ENCODE measurements at places on chromosomes 13 and 19.

- no peak for DNase-seq
Measured at GRCh38 chr13:30148786-30149185, 158.6 kb downstream of the KATNAL1 start.

DNA sequence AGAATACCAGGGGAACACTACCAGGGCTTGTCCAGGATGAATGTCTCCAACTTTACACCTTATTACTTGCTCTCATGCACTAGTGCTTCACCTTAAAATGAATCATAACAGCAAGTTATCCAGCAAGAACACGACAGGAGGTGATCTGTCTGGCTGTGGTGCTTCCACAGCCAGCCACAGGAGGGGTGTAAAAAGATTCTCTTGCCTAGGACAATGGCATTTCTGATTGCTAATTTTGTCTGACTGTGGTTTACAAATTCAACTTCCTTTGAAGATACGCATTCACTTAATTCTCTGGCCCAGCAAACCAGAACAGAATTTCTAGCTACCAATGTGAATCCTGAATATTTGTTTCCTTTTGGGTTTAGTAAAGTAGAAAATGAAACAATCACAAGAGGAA is 23.1 kb upstream of the COG3 start:
- no peak for DNase-seq

GRCh38 chr13:112014857-112015256 is 52.1 kb upstream of the SOX1 start:
- DNase-seq, result no peak

- no peak for DNase-seq
Measured at GRCh38 chr19:37951816-37952210, 44.8 kb downstream of the SIPA1L3 start.

GRCh38 chr19:29040951-29041350 is 172.0 kb downstream of the UQCRFS1 start:
- DNase-seq, result peak; percentile 18

DNA sequence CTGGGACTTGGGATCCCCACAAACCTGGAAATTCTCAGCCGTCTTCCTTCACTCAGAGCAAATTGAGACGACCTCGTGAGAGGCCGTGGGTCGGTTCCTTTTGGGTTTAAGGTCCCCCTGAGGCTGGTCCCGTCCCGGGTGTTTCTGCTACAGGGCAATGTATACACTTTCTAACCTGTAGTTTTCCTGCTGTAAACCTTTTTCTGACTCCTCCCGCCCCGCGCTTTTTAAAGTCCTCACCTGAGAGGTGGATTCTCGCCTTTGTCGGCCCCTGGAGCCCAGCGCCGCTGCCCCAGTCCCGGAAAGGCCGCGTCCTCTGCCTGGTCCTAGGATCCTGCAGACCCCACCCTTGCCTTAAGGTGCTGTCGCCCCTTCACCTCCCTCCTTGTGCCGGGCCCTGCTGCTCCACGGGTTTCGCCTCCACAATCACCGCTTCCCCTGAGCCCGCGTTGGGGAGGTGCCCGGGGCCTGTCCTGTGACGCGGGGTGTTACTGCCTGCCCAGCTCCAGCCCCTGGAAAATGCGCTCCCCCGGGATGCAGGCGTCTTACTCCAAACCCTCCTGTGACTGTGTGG is 391 bp downstream of the ZNF761 start:
- DNase-seq, result no peak

GRCh38 chr13:44833626-44834025 is 155.6 kb downstream of the NUFIP1 start:
- no peak for DNase-seq

DNA sequence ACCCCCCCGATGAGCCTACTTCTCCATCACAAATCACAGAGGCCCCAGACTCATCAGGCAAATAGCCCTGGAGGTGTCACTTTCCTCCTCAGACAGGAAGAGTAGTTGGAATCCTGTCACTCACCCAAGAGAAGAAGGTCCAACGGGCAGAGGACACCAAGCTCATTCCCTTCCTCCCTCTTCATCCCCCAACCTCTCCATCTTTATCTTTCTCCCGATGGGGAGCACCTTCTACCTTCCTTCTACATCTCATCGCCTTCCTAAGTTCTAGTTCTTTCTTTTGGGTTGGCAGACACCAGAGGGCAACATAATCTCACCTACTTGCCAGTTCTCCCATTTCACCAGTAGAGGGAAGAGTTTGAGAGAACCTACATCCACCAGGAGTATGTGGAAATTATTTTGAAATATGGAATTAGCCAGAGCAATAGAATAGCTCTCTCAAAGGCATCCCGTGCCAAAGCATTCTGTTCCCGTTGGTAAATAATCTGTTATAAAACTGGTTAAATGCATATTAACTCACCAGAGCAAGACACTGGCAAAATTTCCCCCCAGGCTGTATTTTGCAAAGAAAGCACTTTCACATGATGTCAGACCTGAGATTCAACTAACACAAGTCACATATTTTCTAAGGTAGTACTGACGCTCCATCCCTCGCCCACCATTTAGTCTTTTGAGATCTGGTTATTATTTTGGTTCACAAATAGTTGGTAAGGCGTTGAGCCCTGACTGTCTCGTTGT is 55.0 kb downstream of the ZIC5 start:
- peak; percentile 75 for DNase-seq

GRCh38 chr19:45682117-45682516 is 9.6 kb downstream of the SNRPD2 start:
- DNase-seq, result no peak

DNA sequence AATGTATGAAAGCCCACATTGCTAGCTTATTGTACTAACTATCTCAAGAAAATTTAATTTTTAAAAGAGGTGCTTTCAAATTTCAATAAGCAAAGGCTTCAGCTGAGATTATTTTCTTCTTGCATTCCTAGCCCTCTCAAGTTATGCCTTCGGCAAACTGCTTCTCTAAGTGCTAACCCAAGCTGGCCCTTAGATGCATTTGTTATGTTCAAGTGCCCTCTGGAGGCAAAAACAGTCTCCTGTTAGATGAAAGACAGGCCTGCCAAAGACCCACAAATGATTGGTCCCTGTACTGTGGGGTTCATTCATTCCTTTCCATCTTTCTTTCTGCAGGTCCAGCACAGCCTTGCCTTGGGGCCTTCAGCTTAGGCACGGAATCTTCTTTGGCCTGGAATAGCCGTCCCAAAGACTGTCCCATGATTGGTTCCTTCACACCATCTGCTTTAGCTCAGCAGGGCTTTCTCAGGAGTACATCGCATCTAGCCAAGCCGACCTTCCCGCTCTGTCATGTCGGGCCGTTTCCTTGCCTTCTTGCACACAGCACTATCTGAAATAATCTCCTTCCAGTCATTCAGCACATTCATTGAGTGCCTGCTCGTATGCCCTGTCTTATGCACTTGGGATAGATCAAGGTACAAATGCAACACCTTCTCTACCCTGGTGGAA is 26.4 kb upstream of the TPTE2 start:
- peak; percentile 41 for DNase-seq

GRCh38 chr19:52535771-52536447 is 8.4 kb downstream of the ZNF808 start:
- no peak for DNase-seq

- DNase-seq, result peak; percentile 53
Measured at GRCh38 chr13:49620170-49620621, 8.1 kb upstream of the ARL11 start.

DNA sequence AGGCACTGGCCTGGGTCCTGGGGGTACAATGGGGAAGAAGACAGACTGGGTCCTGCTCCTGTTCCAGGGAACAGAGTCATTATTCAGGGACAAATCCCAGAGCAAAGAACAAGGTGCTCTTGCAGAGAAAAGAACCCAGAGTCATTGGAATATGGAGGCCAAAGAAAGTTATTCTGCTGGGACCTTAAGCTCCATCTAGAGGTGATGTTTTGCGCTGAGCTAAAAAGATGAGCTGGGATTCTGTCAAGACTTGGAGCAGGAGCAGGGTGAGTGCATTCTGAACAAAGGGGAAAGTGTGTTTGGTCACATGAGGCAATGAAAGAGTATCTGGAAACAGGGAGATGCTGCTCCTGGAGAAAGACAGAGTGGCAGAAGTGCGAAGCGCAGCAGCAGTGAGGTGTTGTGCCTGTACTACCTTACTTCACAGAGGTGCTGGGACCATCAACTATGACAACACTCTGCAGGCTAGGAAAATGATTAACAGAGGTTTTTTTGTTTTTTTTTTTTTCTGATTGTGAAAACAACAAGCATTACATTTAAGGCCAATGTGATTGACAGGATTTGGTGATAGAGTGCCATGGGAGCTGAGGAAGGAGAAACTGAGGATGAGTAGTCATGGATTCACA is 95.3 kb upstream of the TNFSF11 start:
- DNase-seq, result no peak

DNA sequence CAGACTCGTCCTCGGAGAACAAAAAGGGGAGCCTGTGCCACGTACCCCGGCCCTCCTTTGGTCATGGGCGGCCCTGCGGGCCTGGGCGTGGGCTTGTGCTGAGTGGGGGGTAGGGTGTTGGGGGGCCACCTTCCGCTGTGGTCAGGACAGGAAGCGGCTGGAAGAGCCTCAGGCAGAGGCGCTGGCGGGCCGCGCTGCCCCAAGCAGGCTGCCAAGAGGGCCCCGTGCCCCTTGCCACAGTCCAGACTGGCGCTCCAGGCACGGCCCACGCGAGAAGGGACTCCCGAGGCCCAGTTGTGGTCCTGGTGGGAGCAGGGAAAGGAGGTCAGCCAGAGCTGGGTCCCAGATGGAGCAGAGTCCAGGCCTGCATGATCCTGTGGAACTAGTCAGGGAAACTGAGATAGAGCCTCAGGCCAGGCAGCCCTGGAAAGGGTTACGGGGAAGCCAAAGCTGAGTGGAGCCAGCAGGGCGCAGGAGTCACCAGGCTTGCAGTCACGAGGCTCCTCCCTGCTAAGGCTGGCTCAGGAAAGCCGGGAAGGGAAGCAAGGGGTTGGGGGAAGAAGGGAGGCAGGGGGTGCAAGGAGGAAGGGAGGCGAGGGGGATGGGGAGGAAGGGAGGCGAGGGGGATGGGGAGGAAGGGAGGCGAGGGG is 135.0 kb downstream of the CRYL1 start:
- DNase-seq, result no peak

- DNase-seq, result no peak
Measured at GRCh38 chr13:46172531-46172991, 9.4 kb downstream of the LCP1 start.

- no peak for DNase-seq
Measured at GRCh38 chr13:99231721-99232120, 26.5 kb downstream of the GPR18 start.

GRCh38 chr19:7897292-7897691 is 6.4 kb upstream of the MAP2K7 start:
- DNase-seq, result no peak

- DNase-seq, result no peak
Measured at GRCh38 chr13:27016875-27017274, 154.7 kb downstream of the USP12 start.

- DNase-seq, result no peak
Measured at GRCh38 chr19:4870025-4870700, 2.7 kb upstream of the PLIN3 start.

DNA sequence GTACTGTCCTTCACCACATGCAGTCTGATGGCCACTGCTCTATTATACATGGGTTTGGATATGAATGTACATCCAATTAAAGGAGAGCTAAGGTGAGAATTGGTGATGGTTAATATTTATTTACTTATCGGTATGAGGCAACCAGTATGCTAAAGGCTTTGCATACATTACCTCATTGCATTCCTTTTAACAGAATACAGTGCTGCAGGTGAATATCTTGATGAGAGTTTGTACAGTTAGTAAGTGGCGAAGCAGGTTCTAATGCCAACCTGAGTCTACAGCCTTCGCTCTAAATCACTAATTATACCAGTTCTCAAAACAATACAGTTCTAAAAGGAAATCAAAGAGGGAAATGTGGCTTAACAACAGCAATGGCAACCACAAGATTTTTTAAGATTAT is 284.1 kb downstream of the ITGBL1 start:
- DNase-seq, result no peak

DNA sequence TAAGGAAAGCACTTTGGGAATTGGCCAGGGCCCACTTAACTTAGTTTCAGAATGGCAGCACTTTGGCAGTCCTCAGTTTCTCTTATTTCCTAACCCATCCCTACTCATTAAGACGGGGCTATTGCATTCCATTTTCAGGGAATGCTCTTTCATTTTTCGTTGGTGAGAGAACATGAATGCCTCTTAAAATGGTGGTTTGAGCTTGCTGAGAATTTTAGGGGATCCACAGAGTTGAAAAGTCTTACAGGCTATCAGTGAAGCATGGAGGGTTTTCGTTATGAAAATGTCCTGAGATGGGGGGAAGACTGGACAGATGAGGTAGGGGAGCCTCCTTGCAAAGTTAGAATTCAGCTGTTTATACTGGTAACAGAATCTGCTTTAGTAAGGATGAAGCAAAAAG is 71.4 kb downstream of the LRCH1 start:
- no peak for DNase-seq

- DNase-seq, result no peak
Measured at GRCh38 chr19:49847731-49848696, 2.9 kb upstream of the PTOV1 start.

DNA sequence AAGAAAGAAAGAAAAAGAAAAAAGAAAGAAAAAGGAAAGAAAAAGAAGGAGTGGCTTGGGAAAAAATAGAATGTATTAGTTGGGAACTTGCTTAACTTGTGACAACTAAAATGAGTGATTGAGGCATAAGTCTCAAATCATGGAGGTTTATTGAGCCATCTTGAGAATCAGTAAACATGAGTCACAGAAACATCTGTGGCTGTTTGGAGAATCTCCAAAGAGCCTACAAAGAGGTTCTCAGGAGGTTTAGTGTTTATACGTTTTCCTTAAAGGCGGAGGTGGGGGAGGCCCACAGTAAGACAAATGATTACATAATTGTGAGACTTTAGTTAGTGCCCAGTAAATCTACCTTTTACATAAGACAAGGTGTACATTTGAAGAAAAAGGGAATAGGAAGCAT is 38.6 kb downstream of the WDR87 start:
- no peak for DNase-seq

GRCh38 chr19:55820037-55820436 is 11.8 kb downstream of the NLRP11 start:
- no peak for DNase-seq

- DNase-seq, result no peak
Measured at GRCh38 chr13:40153516-40153915, 498.1 kb downstream of the COG6 start.

DNA sequence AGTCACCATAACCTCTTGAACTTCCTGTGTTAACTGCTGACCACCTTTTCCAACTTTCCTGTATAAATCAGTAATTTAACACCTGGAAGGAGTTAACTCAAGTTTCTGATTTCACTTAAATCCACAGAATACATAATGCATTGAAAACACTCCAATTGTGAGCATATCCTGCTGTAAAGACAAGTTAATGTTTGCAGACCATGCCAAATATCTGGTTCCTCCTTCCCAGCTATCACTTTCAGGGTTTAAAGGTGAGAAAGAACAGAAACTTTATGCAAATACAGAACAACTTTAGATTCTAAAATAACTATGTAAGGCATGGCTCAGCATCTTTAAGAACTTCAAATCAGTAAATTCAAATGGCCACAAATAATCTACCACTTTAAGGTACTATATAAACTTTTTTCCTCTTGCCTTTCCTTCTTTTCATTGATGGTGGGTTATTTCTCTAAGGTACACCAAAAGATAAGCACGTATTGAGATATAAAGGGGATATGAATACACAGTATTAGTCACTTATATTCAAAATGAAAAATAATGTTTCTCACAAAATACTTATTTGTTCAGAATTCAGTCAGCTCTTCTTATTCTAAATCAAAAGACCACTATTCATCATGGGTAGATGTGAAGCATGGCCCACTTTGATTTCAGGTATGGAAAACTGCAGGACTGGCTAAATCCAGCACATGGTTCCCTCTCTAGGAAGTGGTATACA is 6.6 kb upstream of the TPTE2 start:
- DNase-seq, result no peak

GRCh38 chr19:30235946-30236345 is 136.2 kb upstream of the ZNF536 start:
- no peak for DNase-seq
